ENCODE measurements at places on chromosomes 12 and 14.

DNA sequence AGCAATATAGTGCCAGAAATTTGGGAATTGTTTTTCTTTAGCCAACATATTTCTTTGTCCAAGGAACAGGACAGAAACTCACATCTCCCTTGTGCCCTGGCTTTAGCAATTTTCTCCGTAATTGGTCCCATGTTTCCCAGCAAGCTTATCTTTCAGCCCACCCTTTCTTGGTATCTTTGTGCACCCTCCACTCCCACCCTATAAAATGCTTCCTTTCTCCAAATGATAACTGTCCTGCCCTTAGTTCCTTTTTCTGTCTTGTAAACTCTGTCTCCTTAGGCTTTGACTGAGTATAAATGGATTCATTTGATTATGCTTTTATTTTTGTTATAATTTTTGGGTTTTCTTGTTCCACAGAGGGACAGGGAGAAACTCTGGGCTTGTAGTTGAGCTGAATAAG lies 442.8 kb downstream of the ATP23 start:
- DNase-seq: no peak

DNA sequence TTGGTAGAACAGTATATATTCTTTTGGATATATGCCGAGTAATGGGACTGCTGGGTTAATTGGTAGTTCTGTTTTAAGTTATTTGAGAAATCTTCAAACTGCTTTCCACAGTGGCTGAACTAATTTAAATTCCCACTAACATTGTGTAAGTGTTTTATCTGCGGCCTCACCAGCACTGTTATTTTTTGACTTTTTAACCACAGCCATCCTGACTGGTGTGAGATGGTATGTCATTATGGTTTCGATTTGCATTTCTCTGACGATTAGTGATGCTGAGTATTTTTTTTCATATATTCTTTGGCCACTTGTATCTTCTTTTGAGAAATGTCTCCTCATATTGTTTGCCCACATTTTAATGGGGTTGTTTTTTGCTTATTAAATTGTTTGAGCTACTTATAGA lies 357.4 kb downstream of the C12orf50 start:
- DNase-seq: no peak

DNA sequence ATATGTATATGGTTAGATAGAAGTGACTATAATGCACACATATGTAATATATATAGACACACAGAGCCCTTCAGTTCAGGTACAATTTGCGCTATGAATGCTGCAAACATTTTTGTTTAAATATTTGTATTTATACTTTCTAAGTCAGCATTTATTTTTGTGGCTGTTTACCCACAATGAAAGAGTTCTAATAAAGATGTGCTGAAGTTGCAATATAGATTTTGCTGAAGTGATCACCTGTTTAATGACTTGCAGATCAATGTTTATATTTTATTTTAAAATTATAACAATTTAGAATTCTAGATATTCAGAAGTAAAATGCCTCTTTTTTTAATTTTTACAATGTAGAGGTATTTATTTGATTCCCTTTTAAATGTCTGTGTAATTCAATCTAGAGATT lies 3.5 kb downstream of the FOXG1 start:
- no peak for DNase-seq

DNA sequence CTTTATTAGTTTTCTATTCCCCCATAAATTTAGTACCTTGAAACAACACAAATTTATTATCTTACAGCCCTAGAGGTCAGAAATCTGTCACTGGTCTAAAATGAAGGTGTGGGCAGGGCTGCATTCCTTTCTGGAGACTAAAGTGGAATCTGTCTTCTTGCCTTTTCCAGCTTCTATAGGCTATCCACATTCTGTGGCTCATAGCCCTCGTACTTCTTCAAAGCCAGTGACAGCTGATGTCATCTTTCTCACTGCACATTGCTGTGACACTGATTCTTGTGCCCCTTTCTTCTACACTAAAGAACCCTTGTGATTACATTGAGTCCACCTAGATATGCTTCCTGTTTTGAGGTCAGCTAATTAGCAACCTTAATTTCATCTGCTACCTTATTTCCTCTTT lies 23.2 kb upstream of the DCN start:
- DNase-seq: no peak

GRCh38 chr12:86411710-86412109 lies 155.5 kb upstream of the MGAT4C start:
- no peak for DNase-seq

DNA sequence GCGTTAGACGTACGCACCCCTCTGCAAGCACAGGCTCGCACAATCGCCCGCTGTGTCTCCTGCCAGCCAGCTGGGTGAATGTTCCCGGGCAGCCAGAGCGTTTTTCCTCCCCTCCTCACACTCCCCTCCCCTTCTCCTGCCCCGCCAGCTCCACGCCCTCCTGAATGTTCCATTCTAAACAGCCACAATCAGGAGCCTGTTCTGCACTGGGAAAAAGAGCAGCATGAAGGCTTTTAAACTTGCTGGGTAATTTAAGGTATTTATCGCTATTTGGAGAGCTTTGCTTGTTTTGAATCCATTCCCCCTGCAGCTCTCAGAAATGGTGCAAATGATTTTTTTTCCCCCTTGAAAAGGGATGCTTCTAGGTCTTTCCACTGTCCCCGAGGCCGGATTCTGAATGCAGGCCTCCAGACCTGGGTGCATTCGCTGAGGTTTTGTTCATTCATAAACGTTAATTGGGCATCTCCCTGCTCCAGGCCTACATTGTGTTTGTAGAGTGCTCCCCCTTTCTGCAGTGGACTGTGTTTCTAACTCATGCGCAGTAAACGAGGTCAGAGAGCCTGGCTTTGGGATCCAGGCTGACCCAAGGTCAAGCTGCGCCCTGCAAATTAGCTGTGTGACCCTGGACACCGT lies 212.5 kb downstream of the CHST11 start:
- peak; percentile 40 for DNase-seq

DNA sequence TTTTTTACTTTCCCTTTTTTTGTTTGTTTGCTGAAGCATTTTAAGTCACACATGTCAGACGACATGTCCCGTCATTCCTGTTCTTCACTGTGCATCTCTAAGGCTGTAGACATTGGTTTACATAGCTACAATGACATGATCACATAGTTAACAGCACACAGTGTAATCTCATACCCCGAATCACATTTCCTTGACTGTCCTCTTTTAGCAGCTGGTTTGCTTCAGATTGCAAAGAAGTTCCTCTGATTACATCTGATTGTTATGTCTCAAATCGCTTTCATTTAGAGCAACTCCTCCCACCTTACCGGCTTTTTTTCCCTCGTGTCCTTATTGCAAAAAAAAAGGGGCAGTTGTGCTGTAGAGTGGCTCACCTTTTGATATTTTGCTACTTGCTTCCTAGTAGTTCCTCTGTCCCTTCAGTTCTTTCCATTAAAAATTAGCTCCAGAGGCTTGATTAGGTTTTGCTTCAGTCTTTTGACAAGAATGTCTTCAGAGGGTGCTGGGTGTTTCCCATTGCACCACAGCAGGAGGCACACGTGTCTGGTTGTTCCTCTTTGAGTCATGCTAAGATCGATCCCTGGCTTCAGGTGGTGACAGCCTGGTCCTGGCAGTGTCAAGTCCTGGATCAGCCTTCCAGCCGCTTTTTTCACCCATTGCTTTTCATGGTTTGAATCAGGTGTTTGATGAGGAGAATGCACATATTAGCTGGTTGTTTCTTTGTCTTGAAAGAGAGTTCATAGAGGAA lies 35.0 kb downstream of the ZNF664 start:
- DNase-seq: no peak

DNA sequence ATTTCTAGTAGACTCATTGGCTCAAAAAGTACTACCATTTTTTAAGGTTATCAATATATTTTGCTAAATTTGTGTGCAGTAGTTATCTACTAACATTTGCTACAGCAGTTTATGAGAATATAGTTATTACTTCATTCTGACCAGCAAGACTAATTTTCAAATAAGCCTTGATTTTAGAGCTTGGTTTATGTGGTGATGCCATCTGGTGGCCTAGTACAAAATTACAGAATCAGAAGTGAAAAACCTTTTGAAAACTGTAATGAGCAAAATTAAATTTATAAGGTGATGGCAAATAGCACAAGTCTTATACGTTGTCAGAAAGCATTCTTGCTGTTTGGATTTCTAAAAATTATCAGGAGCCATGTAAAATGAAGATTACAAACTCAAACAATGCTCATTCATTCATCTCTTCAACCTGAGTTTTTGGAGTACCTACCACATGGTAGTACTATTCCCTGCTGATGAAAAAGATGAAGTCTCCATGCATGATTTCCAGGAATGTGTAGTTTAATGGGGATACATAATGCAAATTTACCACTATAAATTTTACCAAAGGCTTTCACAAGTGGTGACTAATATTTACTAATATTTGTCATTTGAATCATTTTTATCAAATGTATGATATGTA lies 51.0 kb downstream of the MAGOHB start:
- peak; percentile 37 for DNase-seq

- DNase-seq: no peak
Observed at GRCh38 chr14:67551940-67552339, 18.9 kb downstream of the PLEKHH1 start.

DNA sequence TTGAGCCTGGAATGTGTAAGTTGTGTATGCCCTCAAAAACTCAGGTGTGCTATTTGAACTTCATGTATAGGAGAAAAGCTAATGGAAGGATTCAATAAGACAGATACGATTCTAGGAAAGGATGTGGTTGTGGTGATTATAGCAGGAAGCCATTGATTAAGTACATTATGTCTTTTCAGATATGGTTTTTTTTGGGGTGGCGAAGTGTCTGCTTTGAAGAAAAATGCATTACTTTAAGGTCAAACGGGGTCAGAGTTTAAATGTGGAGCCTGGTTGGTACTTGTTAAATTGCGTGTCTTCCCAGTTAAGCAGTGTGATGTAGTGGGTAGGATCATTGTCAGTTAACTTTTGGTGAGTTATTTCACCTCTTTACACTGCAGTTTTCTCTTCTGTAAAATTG lies 13.0 kb upstream of the NUP107 start:
- no peak for DNase-seq

DNA sequence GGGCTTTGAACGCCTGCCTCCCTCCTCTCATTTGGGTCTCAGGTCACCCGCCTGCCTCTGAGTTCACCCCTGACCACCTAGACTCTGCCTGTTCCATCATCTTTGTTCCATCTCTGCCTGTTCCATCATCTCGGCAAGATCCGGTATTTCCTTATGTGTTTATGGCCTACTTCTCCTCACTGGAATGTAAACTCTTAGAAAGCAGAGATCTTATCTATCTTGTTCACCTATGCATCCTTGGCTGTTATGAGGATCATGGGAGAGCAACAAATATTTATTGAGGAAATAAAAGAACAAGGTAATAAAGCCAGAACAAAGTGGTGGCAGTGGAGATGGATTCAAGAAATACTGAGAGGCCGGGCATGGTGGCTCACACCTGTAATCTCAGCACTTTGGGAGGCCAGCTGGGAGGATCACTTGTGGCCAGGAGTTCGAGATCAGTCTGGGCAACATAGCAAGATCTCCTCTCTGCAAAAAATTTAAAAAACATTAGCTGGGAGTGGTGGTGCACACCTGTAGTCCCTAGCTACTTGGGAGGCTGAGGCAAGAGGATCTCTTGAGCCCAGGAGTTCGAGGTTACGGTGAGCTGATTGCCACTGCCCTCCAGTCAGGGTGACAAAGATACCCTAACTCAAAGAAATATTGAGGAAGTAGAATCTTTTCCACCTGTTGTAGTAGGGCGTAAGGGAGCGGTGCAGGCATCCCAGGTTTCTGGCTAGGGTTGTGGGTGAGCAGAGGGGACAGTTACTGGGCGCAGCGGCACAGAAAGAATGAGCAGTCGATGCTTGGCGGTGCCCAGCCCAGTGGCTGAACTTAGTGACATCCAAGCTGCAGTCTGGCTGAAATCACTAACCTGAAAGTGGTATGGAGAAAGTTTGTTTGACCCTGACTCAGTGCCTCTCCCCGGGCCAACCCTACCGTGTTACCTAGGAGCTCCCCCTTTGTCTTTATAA lies 1.7 kb upstream of the KLC1 start:
- DNase-seq: no peak

GRCh38 chr14:88825078-88825458 lies 617 bp downstream of the TTC8 start:
- DNase-seq: no peak

- no peak for DNase-seq
Observed at GRCh38 chr14:86613786-86614185, 1083.8 kb downstream of the FLRT2 start.

DNA sequence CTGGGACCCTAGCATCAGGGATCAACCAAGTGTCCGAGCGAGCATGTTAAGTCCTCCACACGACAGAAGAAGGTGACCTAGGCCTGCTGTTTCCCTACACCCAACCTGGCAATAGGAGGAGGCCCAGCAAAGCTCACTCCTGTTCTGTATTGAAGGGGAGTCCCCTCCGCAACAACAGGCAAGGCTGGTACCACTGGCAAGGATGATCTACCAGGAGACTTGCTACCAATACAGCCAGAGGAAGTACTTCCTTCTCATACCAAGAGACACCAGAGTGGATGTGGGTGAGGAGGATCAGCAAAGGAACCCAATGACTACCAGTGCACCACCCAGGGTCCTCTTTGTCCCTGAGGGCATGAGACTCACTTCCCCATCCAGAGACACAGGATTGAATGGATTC lies 4.9 kb downstream of the KLRC1 start:
- DNase-seq: no peak

- DNase-seq: peak; percentile 42
Observed at GRCh38 chr14:36430169-36430568, 89.9 kb downstream of the NKX2-1 start.

- no peak for DNase-seq
Observed at GRCh38 chr14:83734431-83734830, 1795.5 kb upstream of the FLRT2 start.

DNA sequence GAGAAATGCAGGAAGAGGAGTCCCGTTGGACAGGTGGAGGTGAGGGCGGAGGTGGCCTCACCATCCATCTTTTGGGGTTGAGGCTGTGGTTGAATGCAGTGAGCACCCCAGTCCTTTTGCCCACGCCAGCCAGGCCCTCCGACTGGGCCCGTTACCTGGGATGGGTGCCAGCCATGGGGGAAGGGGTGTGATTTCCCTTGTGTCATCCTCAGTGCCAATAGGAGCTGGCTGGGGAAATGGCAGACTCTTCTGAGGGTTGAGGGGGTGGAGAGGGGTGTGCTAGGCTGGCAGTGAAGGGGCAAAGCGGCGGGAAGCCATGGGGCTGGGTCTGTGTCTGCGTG lies 9.6 kb downstream of the KCNH3 start:
- no peak for DNase-seq

- DNase-seq: peak; percentile 37
Observed at GRCh38 chr12:21607701-21608100, 3.1 kb upstream of the GYS2 start.

Measured in mesendoderm (in vitro differentiated cells).